Stimulated activated CD4-positive, alpha-beta T cell treated with anti-CD3 and anti-CD28 coated beads, Interleukin-4, amount 100 ng/mL, for 1 hour (primary cell): ENCODE measurements at places on chromosomes 13 and 19.

GRCh38 chr19:43778651-43779050 is 2.1 kb downstream of the KCNN4 start:
- DNase-seq = no peak

DNA sequence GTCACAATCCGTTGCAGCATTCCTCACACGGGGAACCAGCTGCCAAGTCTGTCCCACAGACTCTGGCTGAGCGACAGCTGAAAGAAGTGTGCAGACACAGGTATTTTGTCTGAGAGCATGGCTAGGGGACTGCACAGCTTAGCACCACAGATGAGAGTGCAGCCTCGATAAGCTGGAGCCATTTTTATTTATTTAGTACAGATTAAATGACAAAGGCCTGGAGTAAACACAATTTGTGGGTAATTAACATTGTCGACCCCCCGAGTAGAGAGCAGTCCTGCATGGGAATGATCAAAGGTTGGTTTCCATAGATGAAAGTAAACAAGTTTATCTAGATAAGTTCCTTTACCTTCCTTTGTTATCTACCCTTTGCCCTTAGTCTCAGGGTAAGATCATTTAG is 836.2 kb downstream of the DACH1 start:
- no peak for DNase-seq

- DNase-seq = no peak
These were observed 38.9 kb downstream of the PARP4 start for GRCh38 chr13:24473686-24474085.

GRCh38 chr19:6803036-6803404 is 30.5 kb downstream of the VAV1 start:
- no peak for DNase-seq

DNA sequence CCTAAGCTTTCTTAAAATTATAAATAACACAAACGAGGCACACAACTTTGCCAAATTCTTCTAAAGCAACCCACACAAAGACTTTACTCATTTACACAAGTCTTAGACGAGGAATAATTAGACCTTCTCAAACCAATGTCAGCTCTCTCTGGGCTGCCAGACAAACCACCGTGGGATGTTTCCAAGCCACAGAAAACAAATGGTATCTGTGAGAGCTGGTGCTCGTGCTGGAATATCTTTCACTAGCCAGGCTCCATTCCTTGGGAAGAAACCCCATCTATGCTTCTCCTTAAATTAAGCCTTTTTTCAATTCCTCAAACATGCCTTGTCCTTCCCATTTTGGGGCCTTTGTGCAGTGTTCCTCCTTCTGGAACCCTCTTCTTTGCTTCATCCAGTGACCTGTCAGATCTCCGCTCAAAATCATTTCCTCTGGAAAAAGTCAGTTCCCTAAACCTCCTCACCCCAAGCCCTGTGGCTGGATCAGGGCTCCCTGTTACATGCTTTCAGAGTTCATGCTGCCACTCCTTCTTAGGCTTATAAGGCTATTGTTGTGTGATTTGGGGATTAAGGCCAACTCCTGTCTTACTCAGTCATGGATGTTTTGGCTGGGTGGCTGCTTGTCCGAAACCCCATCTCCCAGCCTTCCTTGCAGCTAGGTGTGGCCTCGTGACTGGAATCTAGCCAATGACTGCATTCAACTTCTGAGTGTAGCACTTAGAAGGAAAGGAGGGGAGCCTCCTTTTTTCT is 64.2 kb upstream of the GTF2F2 start:
- no peak for DNase-seq

DNA sequence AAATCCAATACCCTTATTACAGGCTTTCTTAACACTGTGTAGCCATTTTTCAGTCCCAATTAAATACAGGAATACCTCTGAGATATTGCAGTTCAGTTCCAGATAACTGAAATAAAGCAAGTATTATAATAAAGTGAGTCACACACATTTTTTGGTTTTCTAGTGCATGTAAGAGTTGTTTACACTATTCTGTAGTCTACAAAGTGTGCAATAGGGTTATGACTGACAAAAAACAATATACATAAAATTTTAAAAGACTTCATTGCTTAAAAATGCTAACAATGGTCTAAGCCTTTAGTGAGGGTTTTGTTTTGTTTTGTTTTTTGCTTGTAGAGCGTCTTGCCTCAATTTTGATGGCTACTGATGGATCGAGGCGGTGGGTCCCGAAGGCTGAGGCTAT is 434.4 kb upstream of the NBEA start:
- no peak for DNase-seq

- DNase-seq = no peak
These were observed 15.0 kb downstream of the MRPS12 start for GRCh38 chr19:38945562-38946228.

DNA sequence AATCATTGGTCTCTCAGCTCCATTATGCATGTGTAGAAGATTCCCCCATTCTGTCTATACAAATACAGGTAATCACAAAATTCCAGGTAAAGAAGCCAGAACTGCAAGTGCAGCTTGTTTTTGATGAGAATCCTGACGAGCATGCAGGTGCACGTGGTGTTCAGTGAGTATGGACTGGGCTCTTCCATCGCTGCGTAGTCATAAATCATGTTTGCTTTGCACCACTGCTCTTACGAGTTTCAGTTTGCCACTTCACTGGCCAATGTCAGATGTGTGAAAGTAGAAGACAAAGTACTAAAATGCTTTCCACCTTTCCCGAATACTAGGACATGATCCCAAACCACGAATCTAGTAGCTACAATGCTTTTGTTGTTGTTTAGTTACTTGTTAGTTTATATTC is 390.7 kb downstream of the LIG4 start:
- DNase-seq = no peak
